NAMALWA (cell line): ENCODE measurements at places on chromosomes 6 and 20.

DNA sequence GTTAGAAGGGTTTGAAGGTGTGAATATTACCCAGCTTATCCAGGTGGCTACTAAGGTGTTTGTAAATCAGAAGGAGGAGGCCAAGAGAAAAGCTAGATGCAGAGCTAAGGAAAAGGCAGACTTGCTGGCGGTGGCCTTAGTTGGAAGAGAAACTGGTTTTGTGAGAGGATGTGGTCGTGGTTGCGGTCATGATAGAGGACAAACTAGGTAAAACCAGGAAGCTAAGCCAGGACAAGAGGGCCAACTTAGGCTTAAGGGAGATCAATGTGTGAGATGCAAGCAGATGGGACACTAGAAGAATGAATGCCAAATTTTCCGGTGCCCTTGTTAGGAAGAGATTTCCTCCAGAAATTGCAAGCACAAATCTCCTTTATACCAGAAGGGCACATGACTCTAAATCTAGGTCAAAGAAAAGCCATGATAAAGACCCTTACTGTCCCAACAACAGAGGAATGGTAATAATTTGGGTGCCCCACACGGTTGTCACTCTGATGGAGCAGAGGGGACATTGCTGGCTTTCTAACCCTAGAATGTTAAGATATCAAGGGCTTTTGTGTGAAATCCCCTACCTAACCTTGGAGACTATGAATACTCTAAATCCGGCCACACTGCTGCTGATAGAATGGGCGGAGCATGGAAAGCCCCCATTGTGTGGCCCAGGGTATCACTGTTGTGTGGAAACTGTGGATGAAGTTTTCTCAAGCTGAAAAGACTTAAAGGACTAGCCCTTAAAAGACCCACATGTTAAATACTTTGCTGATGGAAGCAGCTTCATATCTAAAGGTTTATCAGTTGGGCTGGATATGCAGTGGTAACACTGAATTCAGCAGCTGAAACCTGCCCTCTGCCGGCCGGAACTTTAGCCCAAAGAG, 7.8 kb downstream of the IL22RA2 start:
- peak; percentile 63 for DNase-seq

- no peak for DNase-seq
Measured at GRCh38 chr6:156309017-156309416, 468.2 kb upstream of the ARID1B start.

DNA sequence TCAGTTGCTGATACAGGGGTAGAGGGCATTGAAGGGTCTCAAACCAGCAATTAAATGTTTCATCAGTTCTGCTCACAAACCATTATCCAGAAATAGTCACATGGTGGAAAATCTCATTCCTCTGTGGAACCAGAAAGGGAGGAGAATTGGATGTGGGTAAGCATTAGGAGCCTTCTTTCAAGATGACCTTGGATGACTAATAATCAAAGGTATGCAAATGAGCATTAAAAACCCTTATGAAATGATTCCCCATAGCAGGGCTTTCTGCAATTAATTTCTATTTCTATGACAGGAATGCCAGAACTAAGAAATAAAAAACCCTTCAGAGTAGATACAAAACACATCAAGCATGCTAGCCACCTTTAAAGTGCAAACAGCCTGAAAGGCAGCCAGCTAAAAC, 37.4 kb upstream of the HCRTR2 start:
- DNase-seq: no peak

- no peak for DNase-seq
Measured at GRCh38 chr6:137820425-137820824, 46.6 kb upstream of the TNFAIP3 start.

GRCh38 chr6:15170126-15170525, 75.7 kb upstream of the JARID2 start:
- DNase-seq: no peak

- no peak for DNase-seq
Measured at GRCh38 chr6:125918681-125919566, 37.6 kb upstream of the HINT3 start.

GRCh38 chr6:111211411-111212030, 124.2 kb downstream of the SLC16A10 start:
- no peak for DNase-seq

GRCh38 chr20:45818239-45818638, 5.8 kb downstream of the UBE2C start:
- no peak for DNase-seq
